ENCODE measurements at places on chromosomes 6 and 20. TPM values are rescaled to one million over a fixed set of nuclear protein-coding genes. Genes with fewer than 3 reads are reported as not detected.

GRCh38 chr6:14699803-14700601 is 545.9 kb upstream of the JARID2 start:
- H3K27ac ChIP-seq: no peak overlapping the region
- no peak overlapping the region for H3K4me3 ChIP-seq
- no peak for DNase-seq
- H3K36me3 ChIP-seq: no peaks in the 10 kb centered on the region

DNA sequence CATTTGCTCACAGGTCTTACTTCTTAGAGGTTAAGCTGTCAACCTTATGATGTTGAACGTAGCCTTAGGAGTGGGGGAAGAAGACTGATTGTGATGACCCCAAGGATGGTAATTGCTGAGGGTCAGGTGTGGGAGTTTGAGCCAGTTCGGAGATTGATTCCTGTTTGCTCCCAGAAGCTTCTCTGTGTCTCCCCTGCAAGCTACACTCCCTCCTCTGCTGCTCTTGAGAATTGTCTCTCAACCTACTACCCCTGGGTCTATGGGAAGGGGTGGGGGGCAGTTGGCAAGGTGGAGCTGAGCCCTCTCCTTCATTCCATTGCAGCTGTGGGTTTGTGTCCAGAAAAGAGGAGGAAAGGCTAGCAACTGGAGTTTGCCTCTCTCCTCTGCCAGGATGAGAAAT is 113.8 kb downstream of the PLEKHG1 start:
- H3K27me3 ChIP-seq: no peaks in the 10 kb centered on the region
- H3K27ac ChIP-seq: no peak overlapping the region
- H3K36me3 ChIP-seq: no peaks in the 10 kb centered on the region
- no peak overlapping the region for H3K4me3 ChIP-seq

DNA sequence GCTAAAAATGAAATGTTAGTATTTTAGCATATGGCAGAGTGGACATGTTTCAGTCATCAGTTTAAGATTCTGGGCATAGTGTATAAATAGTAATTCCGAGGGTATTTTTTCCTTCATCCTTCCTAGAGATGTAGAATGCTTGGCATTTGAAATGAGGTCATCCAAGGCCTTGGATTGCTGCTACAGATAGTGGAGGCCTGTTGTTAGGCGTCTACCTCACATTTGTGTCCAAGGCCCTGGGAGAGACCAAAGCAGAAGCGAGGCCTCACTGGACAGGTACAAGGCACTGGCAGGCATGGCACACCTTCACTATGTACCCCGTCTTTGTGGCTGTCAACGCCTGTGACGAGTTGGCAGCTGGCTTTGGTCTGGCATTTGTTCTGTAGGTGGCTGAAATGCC is 58.0 kb downstream of the DTD1 start:
- H3K27ac ChIP-seq: no peak overlapping the region
- no peaks in the 10 kb centered on the region for H3K4me1 ChIP-seq
- peaks cover 1% of the 10 kb centered on the region for H3K36me3 ChIP-seq
- H3K4me3 ChIP-seq: no peak overlapping the region
- H3K27me3 ChIP-seq: no peaks in the 10 kb centered on the region
- no peak for DNase-seq

- H3K27ac ChIP-seq: no peak overlapping the region
- H3K4me3 ChIP-seq: no peak overlapping the region
- no peaks in the 10 kb centered on the region for H3K36me3 ChIP-seq
- H3K4me1 ChIP-seq: no peaks in the 10 kb centered on the region
- DNase-seq: no peak
These were observed 503.7 kb downstream of the KIF16B start for GRCh38 chr20:16069389-16070010.

DNA sequence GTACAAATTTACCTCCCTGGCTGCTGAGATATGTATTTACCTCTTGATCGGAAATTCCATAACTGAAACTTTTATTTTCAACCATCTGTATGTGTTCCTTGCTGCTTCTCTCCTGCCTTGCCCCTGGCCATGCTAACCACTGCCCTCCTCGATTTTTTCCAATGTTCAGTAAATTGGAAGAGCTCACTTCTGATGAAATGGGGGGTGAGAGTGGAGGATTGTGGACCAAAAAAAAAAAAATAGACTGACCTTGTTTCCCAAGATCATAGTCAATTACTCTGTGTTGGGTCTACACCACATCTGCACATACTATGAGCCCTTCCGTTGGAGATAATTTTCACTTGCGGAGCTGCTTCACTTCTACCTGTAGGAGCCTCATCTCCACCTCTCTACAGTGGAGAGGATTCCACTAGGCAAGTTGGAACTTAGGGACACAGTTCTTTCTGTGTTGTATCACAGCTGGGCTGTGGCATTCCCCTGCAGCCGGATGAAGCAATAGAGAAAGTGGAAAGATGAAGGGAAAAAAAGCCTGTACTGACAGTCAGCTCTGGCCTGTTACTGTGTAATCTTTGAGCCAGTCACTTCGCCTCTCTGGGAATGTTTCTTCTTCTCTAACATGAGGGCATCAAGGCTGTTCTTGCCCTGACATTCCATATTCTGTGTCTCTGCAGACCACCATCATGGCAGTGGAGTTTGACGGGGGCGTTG is 1.6 kb downstream of the PSMB9 start:
- H3K4me1 ChIP-seq: peaks cover 51% of the 10 kb centered on the region
- H3K36me3 ChIP-seq: peaks cover 75% of the 10 kb centered on the region
- H3K4me3 ChIP-seq: peak overlapping the region; percentile 94
- no peaks in the 10 kb centered on the region for H3K27me3 ChIP-seq

- no peak overlapping the region for H3K4me3 ChIP-seq
- no peak overlapping the region for H3K27ac ChIP-seq
- DNase-seq: no peak
- peaks cover 6% of the 10 kb centered on the region for H3K4me1 ChIP-seq
These were observed 110.1 kb upstream of the ADTRP start for GRCh38 chr6:11888727-11889126.

DNA sequence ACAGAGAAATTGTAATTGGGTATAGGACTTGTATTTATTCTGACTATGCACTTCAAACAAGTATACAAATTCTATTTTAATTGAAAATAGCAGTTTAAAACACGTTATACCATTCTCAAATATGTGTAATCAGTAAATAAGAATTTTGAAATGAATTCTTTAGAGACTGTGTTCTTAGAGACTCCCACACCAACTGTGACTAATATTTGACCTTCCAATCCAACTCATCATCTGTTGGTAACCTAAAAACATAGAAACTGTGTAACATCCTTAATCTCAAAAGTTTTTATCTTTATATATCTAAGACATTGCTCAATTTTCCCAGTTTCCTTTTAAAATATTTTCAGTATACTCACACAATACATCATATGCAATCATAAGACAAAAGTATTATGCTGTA is 83.9 kb downstream of the KHDRBS2 start:
- no peaks in the 10 kb centered on the region for H3K36me3 ChIP-seq
- H3K27ac ChIP-seq: no peak overlapping the region
- H3K27me3 ChIP-seq: no peaks in the 10 kb centered on the region
- DNase-seq: no peak
- no peak overlapping the region for H3K4me3 ChIP-seq

DNA sequence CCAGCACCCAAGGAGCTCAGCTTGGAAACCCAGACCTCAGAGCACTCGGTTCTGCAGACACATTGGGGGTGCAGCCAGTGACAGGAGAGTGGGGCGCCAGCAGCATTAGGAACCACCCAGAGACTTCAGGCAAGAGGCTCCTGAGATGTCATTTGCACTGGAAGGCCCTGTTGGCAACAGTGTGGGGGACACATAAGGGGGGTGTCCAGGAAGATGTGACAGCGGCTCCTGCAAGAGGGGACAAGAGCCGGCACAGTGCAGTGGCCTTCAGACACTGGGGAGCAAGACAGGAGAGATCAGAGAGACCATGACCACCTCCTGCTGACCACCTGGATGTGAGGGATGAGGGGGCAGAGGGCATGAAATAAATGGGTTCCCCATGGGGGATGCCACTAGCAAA is 207.1 kb upstream of the SNX9 start:
- DNase-seq: no peak
- no peak overlapping the region for H3K27ac ChIP-seq
- H3K4me3 ChIP-seq: no peak overlapping the region
- H3K36me3 ChIP-seq: no peaks in the 10 kb centered on the region

- H3K27ac ChIP-seq: no peak overlapping the region
- peaks cover 16% of the 10 kb centered on the region for H3K27me3 ChIP-seq
- no peaks in the 10 kb centered on the region for H3K36me3 ChIP-seq
These were observed 42.5 kb upstream of the ASCC3 start for GRCh38 chr6:100923481-100924165.

The LGSN gene
- not detected for total RNA-seq

- H3K27me3 ChIP-seq: peaks cover 4% of the 10 kb centered on the region
- no peak for DNase-seq
- no peak overlapping the region for H3K4me3 ChIP-seq
These were observed 1849.3 kb upstream of the DEFB115 start for GRCh38 chr20:29408034-29408695.

DNA sequence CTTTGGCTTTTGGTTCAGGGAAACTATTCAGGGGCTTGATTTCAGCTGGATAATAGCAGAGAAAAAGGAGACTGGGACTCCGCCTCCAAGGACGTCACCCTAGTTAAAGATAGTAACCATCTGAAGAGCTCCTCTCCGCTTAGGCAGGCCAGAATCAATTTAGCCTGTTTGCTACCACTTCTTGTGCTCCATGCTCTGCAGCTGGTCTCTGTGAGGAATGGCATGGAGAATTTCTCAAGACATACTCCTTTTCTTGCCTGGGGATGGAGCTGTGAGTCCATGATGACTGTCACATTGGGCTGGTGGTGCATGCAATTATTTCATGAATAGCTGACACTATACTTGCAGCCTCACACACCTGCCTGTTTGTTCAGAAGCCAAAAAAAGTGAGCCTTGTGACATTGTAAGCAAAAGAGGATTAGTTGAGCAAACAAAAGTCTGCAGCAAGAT is 61.4 kb downstream of the TXLNB start:
- H3K27ac ChIP-seq: no peak overlapping the region
- H3K27me3 ChIP-seq: no peaks in the 10 kb centered on the region
- no peak for DNase-seq
- peaks cover 2% of the 10 kb centered on the region for H3K4me1 ChIP-seq
- H3K36me3 ChIP-seq: peaks cover 3% of the 10 kb centered on the region

GRCh38 chr6:15962449-15962764 is 166.5 kb upstream of the MYLIP start:
- peaks cover 12% of the 10 kb centered on the region for H3K4me1 ChIP-seq
- H3K27ac ChIP-seq: peak overlapping the region; percentile 48
- peak; percentile 26 for DNase-seq
- no peaks in the 10 kb centered on the region for H3K36me3 ChIP-seq

The HEY2 gene
- total RNA-seq: not detected

DNA sequence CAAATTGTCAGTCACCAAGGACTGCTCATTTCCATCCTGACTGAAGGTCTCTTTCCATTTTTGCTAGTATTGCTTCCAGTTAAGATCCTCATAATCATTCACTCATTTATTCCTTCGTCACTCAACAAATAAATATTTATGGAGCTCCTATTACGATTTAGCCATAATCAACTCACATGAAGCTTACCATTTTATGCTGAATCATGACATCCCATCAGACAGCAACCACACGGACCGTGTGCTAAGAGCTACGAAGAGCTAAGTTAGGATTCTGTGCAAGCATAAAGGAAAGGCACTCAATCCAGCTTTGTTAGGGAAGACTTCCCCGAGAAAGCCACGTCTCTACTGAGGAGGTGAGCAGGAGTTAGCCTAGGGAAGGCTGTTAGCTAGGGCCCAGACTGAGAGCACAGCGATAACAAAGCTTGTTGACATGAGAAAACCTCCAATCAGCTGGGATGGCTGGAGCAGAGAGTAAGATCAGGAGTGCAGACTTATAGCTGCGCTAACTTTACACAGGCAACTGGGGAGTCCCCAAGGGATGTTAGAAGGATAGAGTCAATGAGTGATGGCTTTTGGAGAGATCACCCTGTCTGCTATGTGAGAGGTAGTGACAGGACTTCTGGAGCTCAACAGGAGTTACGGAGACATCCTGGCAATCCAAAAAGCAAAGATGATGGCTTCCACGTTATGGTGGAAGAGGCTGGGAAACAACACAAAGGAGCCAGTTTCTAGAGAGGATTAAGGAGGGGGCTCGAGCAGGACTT is 2.6 kb upstream of the GID8 start:
- no peaks in the 10 kb centered on the region for H3K27me3 ChIP-seq
- no peak overlapping the region for H3K27ac ChIP-seq
- DNase-seq: no peak
- peaks cover 21% of the 10 kb centered on the region for H3K36me3 ChIP-seq

DNA sequence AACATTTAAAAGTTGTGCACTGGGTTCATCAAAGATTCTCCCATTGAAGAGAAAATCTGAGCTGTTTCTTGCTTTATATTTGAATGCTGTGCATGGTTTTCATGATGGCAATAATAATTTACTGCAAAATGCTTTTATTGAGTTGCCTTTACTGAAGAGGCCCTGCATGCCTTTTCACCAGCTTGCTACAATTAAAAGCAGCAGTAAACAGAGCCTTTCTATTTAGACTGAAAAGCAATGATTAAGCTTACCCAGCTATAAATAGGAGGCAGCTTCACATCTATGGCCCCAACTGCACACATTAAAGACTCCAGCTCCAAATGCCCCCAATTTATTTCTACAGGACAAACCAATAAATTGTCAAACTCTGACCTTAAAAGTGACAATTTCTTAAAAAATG is 70.3 kb downstream of the ANKEF1 start:
- H3K27me3 ChIP-seq: peaks cover 6% of the 10 kb centered on the region
- H3K27ac ChIP-seq: no peak overlapping the region
- H3K4me1 ChIP-seq: no peaks in the 10 kb centered on the region
- no peaks in the 10 kb centered on the region for H3K36me3 ChIP-seq
- no peak for DNase-seq
- H3K4me3 ChIP-seq: no peak overlapping the region
